Vagina (tissue), 2 donors: ENCODE measurements at places on chromosomes 1 and 21.

- no peak for DNase-seq
These were observed 31.5 kb downstream of the TRAPPC10 start for GRCh38 chr21:44043613-44044012.

GRCh38 chr21:36388835-36389234 lies 3.6 kb downstream of the CHAF1B start:
- no peak for DNase-seq

DNA sequence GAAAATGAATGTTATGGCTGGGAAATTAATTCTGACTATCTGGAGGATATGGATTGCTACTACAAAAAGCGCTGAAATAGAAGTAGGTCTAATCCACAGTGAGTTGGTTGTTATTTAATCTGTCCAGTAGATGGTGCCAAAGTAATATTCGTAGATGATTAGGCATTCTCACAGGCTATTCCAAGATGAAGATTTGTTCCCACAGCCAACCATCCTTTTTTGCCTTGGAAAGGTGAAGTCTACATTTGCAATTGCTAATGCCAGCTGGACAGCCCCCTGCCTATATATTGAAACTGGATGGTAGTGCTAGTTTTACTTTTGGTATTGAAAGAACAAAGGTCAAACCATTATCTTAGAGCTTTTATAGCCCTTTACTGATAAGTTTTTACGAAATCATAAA lies 43.8 kb downstream of the RBM11 start:
- DNase-seq, result no peak

- DNase-seq, result no peak
These were observed 45.9 kb downstream of the TCP10L start for GRCh38 chr21:32539378-32539777.

DNA sequence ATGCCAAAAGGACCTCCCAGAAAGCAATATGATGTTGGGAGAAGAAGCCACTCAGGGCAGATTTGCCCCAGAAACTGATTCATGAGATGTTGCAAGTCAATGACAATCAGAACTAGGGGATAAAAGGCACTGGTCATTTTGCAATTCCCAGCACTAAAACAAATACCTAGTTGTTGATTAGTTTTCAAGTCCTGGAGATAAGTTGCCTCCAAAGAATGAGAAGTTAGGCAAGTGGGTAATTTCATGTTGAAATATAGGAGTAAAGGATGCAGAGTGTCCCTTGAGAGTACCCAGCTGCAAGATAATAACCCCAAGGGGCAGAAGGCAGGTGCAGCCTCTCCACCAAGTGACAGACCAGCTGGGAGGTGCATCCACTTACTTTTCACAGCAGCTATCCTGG lies 363.6 kb downstream of the PBX1 start:
- no peak for DNase-seq

- DNase-seq, result no peak
These were observed 92.7 kb upstream of the C1orf174 start for GRCh38 chr1:3992746-3993145.

DNA sequence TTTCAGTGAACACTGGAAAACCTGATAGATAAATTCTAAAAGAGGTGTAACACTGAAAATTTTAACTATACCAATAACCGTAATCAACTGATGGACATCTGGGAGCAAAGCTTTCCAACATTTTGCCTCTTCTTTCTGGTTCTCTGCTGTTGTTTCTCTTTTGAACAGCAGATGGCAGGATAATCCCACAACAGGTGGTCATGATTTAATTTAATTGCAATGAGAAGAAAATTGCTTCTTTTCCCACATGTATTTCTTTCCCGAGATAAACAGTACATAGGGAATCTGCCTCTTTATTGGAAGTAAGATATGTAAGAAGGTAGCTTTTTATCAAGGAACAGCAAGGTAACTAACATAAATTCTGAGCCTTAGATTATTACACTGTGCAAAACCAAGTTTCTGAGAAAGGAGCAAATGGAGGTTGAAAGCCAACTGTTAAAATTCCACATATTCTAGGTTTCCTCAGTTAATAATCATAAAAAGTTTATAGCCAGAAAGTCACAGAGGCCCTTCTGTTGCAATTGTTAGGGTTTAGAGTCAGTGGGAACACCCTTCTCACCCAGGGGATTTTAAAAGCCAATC lies 72.9 kb downstream of the RPS6KA1 start:
- DNase-seq, result no peak

DNA sequence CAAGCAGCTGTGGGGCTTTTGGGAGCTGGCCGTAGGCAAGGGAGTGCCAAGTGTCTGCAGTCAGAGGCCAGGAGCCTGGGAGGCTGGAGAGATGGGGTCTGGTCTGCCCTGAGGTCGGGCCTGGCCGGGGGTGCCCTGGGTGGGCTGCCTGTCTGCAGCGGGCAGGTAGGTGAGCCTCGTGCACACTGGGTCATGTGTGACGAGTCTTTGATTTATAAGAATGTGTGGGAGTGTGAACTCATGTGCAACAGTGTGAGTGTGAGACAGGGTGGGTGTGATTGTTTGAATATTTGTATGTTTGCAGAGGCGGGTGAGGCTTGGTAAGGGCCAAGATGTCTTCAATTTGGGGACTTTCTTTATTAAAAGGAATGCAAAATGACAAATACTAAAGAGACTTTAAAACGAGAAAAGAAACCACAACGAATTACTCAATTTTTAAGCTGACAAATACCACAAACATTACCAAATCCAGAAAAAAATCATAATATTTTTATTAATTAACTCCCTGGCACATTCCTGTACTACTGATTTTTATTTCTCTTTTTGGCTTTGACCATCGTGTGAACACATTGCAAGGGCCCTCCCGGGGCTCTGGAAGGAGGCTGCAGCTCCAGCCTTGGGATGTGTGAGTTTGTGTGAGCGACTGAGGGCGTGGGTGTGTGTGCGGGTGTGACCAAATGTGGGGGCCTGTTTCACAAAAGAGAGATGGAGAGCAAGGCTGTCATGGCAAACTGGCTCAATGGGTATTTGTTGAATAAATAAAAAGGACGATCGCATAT lies 110.3 kb upstream of the WNT4 start:
- DNase-seq, result no peak

GRCh38 chr21:30072496-30072895 lies 94.1 kb downstream of the CLDN17 start:
- DNase-seq, result no peak

GRCh38 chr1:26110731-26111529 lies 694 bp upstream of the PDIK1L start:
- no peak for DNase-seq

DNA sequence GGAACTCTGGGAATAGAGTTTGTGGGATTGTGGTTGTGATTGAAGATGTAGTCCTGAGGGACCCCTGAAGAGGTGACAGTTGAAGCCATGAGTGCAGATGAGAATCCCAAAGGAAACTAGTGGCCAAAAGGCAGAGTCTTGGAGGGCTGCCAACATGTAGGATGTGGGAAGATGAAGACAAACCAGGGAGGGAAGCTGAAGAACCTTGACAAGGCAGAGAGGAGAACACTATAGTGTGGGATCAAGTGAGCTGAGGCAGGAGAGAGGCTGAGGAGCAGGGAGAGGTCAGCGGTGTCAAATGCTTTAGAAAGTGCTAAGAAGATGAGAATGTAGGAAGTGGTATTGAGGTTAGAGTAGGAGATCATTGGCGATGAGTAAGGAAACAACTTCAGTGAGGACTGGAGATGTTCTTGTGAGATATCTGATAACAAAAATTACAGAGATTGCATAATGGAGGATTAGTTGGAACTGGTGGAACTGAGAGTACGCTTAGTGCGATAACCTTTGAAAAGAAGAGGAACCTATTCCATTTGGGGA lies 88.5 kb upstream of the VCAM1 start:
- DNase-seq, result no peak

DNA sequence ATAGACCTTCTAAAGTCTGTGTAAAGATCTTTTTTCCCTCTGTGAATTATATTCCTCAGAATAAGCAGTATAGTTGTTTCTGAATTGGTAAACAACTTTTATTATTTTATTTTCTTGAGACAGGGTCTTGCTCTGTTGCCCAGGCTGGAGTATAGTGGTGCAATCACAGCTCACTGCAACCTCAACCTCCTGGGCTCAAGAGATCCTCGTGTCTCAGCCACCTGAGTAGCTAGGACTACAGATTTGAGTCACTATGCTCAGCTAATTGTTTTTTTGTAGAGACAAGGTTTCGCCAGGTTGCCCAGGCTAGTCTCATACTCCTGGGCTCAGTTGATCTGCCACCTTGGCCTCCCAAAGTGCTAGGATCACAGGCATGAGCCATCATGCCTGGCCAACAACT lies 26.6 kb upstream of the HMGN1 start:
- no peak for DNase-seq

DNA sequence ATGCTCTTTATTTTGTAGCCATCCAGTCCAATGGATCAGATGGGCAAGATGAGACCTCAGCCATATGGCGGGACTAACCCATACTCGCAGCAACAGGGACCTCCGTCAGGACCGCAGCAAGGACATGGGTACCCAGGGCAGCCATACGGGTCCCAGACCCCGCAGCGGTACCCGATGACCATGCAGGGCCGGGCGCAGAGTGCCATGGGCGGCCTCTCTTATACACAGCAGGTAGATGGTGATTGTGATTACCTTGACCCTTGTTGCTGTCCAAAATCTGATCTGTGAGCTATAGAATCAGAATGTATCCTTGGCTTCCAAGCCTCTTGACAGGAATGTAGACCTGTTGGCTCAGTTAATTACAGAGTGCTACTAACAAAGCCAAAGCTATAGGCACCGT lies 33.8 kb downstream of the ARID1A start:
- no peak for DNase-seq

DNA sequence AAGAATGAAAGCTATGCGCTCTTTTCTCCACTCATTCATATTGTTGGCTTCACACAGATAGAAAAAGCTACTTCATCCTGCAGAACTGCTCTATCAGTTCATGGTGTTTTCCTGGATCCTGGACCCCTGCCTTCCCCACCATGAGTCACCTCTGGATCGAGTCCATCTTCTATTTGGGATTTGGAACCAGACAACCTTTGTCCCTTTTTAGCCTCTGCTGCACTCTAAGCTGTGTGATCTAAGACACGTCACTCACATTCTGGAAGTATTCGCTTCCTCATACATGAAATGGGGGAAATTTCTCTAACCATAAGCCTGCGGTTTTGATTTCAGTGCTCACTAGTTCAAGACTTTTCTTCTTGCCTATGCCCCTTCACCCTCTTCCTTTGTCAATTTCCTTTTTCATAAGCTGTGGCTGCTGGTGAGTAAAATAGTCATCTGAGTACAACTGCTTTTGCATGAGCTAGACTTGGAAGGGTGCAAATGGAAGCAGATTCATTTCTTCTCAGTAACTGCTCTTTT lies 14.1 kb upstream of the DEGS1 start:
- DNase-seq, result no peak

DNA sequence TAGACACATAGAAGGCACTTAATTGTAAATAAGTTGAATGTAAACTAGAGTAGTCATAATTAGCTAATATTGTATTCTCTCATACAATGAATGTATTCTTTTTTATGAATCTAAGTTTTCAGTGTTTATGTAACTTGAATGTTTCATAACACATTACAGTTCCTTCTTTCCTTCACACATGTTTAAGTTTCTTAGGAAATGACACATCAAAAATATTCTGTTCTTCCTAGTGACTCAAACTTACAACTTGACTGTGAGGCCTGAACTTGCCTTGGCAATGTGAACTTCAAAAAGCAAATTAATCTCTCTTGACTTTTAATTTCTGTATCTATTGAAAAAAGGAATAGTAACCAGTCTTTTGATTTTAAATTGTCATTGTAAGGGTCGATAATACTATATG lies 700.1 kb downstream of the KCNT2 start:
- no peak for DNase-seq

- DNase-seq, result no peak
These were observed 188.5 kb downstream of the TM2D1 start for GRCh38 chr1:61536174-61537108.

DNA sequence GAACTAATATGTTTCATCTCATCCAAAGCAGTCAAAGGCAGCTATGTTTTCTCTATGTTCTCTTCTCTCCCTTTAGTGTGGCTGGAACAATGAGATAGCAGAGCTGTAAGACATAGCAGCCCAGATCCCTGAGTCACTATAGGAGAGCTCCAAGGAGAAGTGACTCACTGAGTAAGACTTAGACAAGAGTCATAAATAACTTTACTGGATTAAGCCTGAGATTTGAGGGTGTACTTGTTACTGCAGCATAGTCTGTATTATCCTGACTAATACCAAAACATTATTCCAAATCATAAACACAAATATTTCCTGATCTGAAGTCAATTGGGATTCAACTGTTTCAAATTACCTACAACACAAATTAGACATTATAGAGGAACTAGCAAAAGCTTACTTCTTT lies 3.9 kb downstream of the KRTAP19-8 start:
- DNase-seq, result no peak

DNA sequence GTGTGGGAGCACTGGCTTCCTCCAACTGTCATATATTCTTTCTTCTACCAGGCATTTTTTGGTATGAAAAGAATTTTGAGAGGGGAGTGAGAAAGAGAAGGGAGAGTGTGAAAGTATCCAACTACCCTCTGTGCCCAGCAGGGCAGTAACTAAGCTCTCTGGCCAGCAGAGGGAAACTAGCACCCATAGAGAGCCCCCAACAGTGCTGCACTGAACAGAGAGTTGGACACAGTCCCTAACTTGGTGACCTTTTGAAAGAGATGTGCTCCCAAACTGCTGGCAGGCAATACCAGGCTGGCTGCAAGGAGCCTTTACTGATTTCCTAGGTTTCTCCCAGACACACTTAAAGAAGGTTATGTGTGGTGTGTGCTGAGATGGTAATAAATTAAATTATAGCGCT lies 118.8 kb upstream of the PBX1 start:
- no peak for DNase-seq

- DNase-seq, result no peak
These were observed 100.2 kb downstream of the CAMTA1 start for GRCh38 chr1:6885426-6885825.

- no peak for DNase-seq
These were observed at the start of gene CHRNB2 for GRCh38 chr1:154567386-154568156. CHRNB2 (plus strand) TSS chr1:154567778; CDS start chr1:154568045, 267 bp downstream.

DNA sequence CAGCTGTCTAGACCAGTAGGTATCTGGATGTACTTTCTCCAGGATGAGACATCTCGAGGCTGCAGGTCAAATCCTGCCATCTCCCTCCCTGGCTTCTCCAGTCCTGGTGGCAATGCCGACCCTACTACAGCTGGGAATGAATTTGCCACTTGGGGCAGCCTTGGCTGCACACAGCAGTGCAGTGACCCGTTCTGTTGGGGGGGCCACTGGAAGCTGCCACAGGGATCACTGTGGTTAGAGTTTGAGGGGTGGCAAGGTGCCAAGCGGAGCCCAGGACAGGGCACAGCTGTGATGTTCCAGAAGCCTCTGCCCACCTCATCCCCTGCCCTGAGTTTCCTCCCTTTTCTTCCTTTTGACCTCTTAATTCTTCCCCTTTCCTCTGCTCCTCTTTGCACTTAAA lies 17.1 kb downstream of the COL6A2 start:
- DNase-seq, result no peak

GRCh38 chr21:45875416-45875760 lies 106.2 kb upstream of the COL6A1 start:
- no peak for DNase-seq
